ENCODE measurements at places on chromosomes 16 and 17.

- DNase-seq = no peak
These were observed 24.1 kb downstream of the USP10 start for GRCh38 chr16:84723906-84724305.

DNA sequence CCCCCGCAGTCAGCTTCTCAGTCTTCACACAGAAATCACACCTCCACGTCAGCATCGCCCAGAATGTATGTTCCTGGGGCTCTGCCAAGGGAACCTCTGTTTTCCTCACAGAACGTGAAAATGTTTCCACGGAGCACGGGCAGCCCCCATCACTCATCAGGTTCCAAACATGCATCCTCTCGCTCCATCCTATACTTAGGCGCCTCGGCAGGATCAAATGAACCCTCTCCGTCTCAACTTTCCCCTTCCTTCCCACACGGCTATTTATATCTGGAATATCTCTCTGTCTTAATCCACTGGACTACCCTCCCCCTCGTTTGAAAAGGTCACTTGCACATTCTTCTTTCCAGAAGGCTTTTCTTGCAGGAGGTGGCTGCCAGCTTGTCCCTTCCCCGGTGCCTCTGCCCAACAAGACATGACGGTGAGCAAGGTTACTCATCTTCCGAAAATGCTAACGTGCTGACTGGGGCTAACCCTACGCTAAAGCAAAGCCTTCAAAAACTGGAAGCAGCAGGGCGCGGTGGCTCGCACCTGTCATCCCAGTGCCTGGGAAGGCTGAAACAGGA, 21.6 kb downstream of the NXN start:
- no peak for DNase-seq

GRCh38 chr17:78430892-78431691, 52.6 kb downstream of the PGS1 start:
- DNase-seq = no peak

- no peak for DNase-seq
These were observed 849 bp downstream of the CAPN15 start for GRCh38 chr16:528111-529011.

GRCh38 chr16:81539009-81539758, 94.6 kb downstream of the CMIP start:
- no peak for DNase-seq

GRCh38 chr16:75292691-75293090, 41.3 kb upstream of the BCAR1 start:
- DNase-seq = no peak

DNA sequence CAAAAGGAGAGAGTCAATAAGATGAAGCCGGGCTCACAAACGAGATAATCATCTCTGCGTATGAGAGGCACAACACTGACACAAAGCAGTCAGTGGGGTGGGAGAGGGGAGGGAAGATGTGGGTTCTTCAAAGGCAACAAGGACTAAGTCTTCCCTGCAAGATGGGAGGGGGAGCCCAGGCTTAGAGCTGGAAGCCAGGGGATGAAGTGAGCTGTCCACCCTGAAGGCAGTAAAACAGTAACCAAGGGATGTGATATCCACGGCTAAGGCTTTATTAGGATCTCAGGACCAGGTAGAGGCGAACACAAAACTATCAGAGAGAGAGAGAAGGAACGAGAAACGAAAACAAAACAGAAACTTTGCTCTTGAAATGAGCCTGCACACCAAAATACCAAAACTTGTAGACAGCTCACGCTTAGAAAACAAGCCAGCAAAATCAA, 115.9 kb downstream of the DYNLRB2 start:
- no peak for DNase-seq

- DNase-seq = peak; percentile 57
These were observed 13.1 kb downstream of the CCR7 start for GRCh38 chr17:40551879-40552768.

DNA sequence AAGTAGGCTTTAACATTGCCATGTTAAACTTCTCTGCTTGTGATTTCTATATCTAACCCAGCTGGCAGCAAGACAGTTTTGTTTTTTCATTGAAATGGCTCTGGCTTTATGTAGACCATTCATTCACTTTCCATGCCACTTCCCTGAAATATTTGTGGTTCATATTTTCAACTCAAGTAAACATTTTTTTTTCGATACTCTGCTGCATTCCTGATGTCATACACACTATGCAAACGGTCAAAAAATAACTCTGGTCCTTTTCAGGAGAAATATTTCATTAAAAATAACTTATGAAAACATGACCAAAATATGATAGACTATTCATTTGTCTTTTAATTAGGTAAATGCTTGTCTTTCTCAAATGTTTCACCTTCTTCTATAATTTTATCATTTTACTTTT, 116.3 kb downstream of the USP22 start:
- DNase-seq = no peak

Data from Ammon's horn (tissue), 1 donor.